ENCODE measurements at places on chromosomes 5 and 9.

GRCh38 chr9:78831726-78832125, 534.8 kb downstream of the PSAT1 start:
- DNase-seq: no peak

DNA sequence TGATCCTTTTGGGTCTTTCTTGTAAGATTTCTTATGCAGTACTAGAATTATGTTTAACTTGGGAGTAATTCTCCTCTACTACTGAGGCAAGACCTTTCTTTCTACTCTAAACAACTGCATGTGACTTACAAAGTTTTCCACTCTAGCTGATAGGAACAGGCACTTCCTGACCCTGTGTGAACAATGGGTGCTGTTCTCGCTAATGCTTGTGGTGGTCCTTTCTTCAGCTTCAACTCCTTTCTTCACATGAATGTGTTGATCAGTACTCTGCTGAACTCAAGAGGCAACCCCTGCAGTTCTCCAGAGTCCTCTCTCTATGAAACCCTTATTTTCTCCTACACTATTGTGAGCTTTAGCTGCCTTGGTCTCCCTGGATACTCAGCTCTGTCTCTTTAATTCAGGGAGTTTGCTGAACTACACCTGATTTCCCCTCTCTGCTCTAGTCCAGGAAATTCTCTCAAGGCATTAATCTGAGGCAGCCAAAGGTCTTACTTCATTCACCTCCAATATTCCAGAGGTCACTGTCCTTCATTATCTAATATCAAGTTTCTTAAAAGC, 484.6 kb upstream of the PIK3R1 start:
- no peak for DNase-seq

DNA sequence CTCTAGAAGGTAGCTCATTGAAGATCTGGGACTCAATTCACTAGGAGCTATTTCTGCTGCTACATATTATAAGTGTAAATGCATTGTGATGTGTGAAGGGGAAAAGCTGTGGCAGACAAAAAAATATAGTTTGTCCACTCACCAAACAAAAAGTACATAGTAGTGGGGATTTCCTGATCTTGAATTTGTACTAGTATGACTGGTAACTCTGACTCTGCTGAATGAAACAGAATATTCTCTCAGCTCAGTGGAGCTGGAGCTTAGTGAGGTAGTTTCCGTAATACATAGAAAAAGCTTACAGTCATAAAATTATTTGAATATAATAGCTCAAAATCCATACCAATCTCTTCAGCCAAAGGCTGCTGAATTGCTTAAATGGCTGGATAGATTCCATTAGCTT, 455.6 kb upstream of the CD180 start:
- no peak for DNase-seq

DNA sequence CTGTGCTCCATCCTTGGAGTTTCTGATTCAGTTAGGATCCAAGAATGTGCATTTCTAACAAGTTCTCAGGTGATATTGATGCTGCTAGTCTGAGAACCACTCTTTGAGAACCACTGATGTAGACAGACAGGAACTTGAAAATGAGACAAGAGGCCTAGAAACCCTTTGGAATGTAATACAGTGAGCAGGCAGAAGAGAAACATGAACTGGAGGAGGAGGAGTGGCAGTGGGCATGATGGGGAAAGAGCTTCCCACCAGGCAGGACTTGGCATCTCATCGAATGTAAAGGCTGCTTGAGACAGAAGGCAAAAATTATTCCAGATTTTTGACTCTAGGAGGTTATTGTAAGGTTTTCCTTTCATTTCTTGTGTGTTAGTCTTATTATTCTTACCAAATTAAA, 295.8 kb upstream of the SGCD start:
- no peak for DNase-seq

DNA sequence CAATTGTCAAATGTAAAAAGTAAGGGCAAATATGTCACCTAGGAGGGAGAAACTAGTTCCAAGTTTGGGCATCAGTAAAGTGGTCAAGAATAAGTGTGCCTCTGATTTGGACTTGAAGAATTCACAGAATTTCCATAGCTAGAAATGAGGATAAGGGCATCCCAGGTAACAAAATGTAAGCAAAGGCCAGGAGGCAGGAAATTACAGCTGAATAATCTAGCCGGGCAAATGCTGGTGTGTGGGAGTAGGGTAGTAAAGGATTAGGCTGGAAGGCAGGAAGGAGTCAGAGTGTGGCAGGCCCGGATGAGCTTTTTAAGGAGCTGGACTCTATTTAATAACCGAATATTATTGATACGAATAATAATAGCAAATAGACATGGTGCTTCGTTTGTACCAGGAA, 144.9 kb upstream of the EGFLAM start:
- no peak for DNase-seq

GRCh38 chr5:37991301-37992299, 151.8 kb upstream of the GDNF start:
- no peak for DNase-seq

- DNase-seq: no peak
Measured at GRCh38 chr5:124703995-124704394, 42.4 kb downstream of the ZNF608 start.

GRCh38 chr5:59582746-59583145, 310.8 kb downstream of the PDE4D start:
- no peak for DNase-seq

DNA sequence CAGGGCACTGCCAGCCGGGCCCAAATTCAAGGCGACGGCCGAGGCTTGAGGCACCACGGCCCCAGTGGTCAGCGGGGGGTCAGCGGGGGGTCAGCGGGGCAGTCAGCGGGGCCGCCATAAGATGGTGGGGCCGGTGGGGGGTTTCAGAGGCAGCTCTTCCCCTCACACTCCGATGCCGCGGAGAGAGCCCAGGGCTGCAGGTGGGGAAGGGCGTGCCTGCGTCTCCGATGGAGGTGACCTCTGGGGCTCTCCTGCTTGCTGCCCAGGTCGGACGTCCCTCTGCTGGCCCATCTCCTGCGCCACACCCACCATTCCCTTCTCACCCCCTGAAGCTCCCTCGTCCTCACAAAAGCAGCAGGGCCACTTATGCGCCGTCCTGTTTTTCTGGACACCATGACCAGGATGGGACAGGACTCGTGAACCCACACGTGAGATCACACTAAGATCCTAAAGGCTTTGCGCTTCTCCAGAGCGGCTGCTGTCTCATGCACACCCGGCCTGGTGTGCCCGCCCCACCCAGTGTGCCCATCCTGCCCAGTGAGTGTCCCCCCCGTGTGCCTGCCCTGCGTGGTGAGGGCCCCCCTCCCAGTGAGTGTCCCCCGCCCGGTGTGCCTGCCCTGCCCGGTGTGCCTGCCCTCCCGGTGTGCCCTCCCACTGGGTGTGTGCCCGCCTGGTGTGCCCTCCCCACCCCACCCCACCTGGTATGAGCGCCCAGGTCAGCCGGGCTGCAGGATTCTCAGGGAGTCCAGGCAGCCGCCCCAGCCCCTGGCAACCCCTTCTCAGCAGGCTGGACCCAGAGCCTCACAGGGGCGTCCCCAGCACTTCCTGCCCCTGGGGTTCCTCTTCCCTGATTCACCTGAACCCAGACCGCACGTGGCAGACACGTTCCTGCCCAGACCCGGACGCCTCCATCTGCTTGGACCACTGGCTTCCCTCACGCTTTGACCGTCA, 48.7 kb upstream of the NKD2 start:
- DNase-seq: no peak

Measured in adrenal gland (tissue), 19 donors.